Activated CD4-positive, alpha-beta T cell treated with anti-CD3 and anti-CD28 coated beads, Interleukin-2, amount 50 U/mL, for 4 hours (primary cell): ENCODE measurements at places on chromosomes 16 and 17.

DNA sequence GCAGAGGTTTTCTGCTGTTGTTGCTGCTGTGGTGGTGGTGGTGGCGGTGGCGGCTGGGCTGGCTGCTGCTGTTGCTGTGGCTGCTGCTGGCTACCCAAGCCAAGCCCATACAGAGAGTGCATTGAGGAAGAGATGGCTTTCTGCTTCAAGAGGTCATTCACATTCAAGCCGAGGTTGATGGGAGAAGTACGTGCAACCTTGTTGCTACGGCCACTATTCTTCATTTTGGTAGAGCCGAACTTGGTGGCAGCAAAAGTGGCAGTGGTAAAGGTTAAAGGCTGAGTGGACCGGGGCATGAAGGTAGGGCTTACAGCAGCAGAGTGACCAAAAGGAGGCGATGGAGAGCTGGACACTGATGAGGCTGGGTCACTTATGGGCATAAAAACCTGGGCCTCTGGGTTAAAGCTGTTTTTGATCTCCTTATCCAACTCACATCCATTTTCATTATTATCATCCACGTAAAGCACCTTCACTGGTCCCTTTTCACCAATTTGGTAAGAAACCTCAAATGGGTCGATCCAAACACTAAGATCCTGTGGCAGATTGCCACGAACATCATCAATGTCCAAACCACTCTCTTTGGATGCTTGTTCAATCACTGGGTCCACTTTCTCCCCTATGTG, 2.8 kb downstream of the TOB1 start:
- no peak for DNase-seq

GRCh38 chr16:28974007-28974436, 556 bp upstream of the SPNS1 start:
- no peak for DNase-seq

- no peak for DNase-seq
Measured at GRCh38 chr17:16050844-16051243, 51.2 kb downstream of the TTC19 start.

DNA sequence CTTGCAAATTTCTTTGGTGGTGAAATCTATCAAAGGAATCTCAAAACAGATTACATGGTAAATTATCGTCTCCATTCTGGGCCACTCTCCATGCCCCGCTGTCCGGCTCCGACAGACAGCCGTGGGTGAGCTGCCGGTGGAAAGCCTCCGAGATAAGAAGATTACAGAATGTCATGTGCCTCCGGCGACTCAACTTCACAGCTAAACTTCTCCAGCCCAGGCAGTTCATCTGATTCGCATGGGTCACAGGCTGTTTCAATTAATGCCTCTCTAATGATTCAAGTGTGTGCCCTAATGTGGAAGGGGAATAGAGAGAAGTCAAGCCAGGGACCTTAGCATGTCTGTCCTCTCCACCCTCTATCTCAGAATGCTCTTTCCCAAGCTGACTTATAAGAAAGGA, 520.8 kb upstream of the ZFHX3 start:
- no peak for DNase-seq

DNA sequence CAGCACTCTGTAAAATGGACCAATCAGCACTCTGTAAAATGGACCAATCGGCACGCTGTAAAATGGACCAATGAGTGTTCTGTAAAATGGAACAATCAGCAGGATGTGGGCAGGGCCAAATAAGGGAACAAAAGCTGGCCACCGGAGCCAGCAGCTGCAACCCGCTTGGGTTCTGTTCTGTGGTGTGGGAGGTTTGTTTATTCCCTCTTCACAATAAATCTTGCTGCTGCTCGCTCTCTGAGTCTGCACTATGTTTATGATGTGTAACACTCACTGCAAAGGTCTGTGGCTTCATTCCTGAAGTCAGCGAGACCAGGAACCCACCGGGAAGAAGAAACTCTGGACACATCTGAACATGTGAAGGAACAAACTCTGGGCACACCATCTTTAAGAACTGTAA, 20.5 kb downstream of the TMEM100 start:
- DNase-seq = no peak

DNA sequence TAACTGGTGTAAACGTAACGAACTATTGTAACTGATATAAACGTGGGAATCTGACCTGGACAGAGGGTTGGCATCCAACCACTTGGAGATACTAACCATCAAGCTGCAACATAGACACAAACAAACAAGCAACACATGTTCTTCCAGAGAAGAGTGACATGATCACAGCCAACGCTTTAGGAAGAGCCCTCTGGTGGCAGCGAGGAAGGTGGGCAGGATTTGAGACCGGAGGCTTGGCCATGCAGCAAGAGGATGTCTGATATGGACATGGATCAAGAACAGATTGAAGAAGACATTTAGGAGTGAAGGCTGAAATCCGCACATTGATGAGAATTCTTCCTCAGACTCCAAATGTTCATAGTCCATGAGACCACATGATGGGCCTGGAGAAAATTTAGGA, 40.3 kb upstream of the TNRC6A start:
- DNase-seq = no peak

GRCh38 chr17:81154961-81155360, 10.3 kb upstream of the PVALEF start:
- no peak for DNase-seq

- peak; percentile 47 for DNase-seq
Measured at GRCh38 chr17:75587675-75588595, at the start of gene MYO15B. Gene MYO15B (plus strand): TSS chr17:75587800. CDS start chr17:75588058, 258 bp downstream.

DNA sequence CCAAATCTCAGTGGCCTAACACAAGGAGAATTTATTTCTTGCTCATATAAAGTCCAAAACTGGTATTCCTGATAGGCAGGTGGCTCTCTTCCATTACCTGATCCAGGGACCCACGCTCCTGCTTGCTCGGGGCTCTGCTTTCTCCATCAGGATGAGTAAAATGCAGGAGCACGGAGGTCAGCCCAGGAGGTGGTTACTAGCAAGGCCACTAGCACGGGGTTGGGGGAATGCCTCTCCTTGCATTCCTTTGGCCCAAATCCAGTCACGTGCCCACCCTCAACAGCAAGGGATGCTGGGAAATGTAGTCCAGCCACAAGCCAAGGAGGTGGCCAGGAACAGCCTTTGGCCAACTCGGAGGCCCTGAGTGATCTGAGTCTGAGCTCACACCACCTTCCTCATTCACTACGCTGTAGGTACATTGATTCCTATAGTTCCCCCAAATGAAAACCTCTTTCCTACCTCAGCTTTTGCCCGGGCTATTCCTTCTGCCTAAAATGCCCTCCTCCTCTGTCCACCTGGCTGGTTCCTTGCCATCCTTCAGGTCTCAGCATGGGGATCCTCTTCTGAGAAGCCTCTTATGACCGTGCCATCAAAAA, 38.3 kb upstream of the HAPSTR1 start:
- no peak for DNase-seq

DNA sequence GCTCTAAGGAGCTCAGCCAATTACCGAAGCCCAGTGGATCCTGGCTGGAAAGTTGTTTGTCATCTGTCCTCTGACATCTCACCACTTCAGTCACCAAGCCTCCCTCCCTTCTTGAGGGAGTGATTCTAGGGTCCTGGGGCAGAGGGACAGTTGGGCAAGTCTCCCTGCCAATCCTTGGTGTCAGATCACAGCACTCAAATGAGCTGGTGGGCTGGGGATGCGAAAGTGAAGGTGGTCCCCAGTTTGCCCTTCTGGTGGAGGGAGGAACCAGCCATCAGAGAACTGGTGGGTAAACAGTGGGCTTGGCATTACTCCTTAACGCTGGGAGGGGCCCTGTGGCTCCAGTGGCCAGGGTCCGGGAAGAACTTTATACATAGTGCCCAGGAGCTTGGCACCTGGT, 4.4 kb upstream of the CALB2 start:
- no peak for DNase-seq

DNA sequence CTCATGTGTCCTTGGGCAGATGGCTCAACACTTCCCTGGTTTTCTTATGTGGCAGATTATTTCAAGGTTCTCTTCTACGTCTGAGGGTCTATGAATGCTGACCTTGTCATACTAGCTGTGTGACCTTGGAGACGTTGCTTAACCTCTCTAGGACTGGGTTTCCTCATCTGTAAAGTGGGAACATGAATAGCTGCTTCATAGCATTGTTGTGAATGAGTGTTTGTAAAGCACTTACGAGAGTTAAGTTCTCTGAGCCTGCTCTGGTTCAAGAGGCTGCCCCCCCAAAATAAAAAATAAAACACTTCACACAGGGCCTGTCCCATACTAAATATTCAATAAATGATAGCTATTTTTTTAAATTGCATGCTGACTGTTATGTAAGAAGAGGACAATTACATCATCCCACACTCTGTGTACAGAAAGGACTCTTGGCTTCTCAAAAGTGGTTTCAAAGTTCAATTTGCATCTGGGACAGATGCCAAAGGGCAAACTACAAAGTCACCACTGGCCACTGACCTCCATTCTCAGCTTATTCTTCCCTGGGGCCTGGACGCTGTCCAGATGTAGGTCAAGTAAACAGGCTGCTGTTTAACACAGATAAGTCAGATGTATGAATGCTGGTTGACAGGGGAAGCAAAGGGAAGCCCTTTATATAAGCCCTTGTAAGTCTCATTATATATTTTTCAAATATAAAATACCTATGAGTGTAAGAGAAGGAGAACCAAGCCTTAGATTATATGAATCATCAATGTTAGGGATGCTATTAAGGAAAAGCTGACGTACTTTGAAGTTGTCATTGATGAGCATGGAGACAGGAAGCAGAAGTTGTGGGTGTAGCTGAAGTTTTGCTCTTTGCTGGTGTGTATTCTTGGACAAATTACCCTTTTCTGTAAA, 15.4 kb upstream of the NDEL1 start:
- no peak for DNase-seq

GRCh38 chr17:65564793-65565192, 3.3 kb upstream of the AXIN2 start:
- no peak for DNase-seq

GRCh38 chr17:57784226-57784895, 39.3 kb upstream of the CCDC182 start:
- no peak for DNase-seq

DNA sequence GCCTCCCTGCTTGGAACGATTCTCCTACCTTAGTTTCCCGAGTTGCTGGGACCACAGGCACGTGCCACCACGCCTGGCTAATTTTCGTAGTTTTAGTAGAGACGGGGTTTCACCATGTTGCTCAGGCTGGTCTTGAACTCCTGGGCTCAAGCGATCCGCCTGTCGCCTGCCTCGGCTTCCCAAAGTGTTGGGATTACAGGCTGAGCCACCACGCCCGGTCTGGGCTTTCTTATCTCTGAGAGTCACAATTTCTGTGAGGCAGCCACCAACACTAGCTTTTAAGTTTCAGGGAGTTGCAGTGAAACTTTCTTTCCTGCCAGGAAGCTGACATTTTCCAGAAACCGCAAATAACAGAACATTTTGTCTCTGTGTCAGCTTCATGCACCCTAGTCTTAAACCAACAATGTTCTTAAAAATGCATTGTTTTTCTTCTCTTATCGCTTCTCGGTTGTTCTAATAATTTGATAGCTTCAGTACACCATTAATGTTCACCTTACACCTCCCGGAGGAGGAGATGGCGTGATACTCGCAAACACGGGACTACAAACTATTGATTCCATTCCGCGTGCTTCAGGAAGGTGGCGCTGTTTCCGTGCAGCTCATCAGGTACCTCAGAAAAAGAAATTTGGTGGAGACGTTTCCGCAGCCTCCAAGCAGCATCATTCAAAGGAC, 7.4 kb upstream of the DHRS7B start:
- DNase-seq = peak; percentile 67

- DNase-seq = no peak
Measured at GRCh38 chr17:8430966-8431365, 4.7 kb upstream of the NDEL1 start.

DNA sequence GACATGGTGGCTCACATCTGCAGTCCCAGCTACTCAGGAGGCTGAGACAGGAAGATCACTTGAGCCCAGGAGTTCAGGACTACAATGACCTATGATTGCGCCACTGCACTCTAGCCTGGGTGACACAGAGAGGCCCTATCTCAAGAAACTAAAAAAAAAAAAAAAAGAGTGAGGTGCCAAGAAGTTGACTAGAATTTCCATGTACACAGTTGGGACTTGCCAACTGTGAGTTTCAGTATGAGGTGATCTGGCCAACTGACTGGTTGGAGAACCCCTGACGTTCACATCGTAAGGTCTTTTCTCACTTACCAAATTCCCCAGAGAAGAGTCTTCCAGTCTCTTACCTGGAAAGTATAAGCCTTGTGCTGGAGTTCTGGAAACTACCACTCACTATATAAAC, 3.1 kb upstream of the MED11 start:
- no peak for DNase-seq

DNA sequence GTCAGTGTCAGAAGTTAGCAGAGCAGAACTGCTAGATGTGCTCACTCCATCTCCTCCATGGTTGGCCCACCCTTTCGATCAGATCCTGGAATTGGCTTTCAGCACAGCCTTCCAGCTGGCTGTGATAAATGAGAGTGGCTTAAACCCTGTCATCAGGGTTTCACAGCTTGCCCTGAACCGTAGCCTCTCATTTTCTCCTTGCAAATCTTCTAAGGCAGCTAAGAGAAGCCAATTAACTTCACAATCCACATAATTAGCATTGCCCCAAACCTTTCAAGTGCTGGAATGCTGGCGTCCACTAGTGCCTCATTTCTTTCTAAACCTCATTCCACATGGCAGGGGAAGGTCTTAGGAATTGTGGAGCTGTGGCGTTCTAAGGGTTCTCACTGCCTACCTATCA, 21.7 kb downstream of the MILR1 start:
- no peak for DNase-seq

GRCh38 chr17:7491583-7491982, 7.4 kb downstream of the POLR2A start:
- DNase-seq = no peak

GRCh38 chr17:63999680-64000531, 1.8 kb downstream of the PRR29 start:
- DNase-seq = no peak

DNA sequence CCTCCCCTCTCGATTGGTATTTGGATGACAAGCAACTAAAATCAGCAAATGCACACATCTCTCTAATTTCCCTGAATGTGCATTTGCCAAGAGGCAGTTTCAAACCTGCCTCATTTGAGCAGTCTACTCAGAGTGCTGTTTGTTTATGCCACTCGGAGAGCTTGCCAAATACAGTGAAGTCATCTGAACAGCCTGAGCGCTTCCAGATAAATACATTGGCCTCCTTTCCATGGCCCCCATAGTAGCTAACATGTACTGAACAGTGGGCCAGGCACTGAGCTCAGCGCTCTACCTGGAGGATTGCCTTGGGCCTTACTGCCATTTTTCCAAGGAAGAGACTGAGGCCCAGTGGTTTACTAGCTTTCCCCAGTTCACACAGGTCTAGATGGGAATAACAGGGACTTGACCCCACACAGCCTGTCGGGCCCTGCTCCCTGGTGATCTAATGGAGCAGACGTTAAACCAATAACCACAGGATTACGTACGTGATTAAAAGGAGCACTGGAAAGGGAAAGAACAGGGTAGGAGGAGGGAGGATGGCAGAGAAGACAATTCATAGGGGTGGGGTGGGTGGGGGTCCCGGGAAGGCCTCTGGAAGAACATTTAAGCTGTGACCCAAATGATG, 18.7 kb upstream of the ANKRD40CL start:
- DNase-seq = no peak

GRCh38 chr17:64339516-64340490, 50.9 kb downstream of the PECAM1 start:
- DNase-seq = no peak

- DNase-seq = no peak
Measured at GRCh38 chr17:43416998-43417890, 18.5 kb downstream of the ARL4D start.

- DNase-seq = no peak
Measured at GRCh38 chr17:60110586-60110985, 31.9 kb upstream of the HEATR6 start.

- no peak for DNase-seq
Measured at GRCh38 chr17:63537001-63537400, 13.3 kb upstream of the DCAF7 start.

GRCh38 chr17:14204084-14204483, 32.6 kb downstream of the CDRT15 start:
- no peak for DNase-seq

GRCh38 chr16:307691-308312, 24.8 kb downstream of the PDIA2 start:
- no peak for DNase-seq
